Activated CD8-positive, alpha-beta memory T cell treated with anti-CD3 and anti-CD28 coated beads for 1 hour (primary cell): ENCODE measurements at places on chromosomes 4 and X.

DNA sequence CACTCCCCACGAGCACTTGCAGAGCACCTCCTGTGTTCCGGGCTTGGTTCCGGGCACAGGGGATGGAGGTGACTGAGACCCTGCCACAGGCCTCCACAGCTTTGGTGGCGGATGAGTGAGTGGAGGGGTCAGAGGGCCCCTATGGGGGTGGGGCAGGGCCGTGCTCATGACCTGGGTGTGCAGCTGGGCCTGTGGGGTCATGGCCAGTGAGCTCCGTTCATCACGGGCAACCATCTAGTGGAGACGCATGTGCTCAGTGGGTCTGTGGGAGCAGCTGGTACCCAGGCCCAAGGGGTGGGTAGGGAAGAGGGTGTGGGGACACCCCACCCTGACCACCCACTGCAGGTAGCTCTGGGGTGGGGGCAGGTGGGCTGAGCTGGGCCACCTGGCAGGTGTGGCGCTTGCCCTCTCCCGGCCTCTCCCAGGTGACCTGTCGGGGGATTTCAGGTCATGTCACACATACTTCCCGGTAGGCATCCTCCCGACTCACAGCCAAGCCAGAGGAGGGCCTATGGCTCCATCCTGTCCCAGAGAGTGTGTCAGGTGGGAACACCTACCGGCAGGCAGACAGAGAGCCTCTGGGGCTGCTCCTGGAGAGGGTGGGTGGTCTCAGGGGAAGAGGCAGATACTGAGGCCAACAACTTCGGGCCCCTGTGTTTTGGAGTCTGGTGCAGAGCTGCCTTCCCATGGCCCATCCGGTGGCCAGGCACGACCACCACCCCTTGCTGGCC, 3.6 kb downstream of the PSAPL1 start:
- DNase-seq, result no peak

- DNase-seq, result no peak
These were observed 14.7 kb downstream of the CNOT6L start for GRCh38 chr4:77804471-77804870.

DNA sequence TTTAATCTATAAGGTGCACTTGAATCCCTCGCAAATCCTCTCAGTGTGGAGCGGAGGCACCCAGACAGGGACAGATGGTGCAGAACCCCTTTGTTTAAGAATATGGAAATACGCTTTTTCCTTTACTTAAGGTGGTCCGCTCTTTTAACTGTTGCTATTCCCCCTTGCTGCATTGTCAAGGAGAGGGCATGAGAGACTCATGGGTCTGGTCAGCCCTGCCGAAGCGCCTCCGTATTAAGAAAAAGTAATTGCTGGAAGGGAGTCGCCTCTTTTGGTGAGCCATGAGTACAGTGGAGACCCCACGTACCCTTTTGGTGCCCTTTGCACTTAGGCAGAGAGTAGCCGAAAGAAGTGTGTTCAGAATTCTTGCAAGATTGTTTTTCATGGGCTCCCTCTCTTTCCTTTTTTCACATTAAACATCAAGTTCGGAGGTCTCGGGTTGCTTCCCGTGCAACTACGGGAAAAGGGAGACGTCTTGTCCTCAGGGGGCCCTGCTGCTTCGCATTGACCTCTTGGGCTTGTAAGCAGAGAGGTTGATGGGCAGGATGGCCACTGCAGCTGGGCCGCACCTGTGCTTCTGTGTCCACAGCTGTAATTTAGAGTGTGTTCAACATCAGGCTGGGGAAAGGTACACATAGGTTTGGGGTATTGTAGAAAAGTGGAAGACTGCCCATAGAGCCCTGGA, 109.6 kb downstream of the SPRY1 start:
- no peak for DNase-seq

- DNase-seq, result no peak
These were observed 34.2 kb upstream of the FAT1 start for GRCh38 chr4:186757696-186758355.

DNA sequence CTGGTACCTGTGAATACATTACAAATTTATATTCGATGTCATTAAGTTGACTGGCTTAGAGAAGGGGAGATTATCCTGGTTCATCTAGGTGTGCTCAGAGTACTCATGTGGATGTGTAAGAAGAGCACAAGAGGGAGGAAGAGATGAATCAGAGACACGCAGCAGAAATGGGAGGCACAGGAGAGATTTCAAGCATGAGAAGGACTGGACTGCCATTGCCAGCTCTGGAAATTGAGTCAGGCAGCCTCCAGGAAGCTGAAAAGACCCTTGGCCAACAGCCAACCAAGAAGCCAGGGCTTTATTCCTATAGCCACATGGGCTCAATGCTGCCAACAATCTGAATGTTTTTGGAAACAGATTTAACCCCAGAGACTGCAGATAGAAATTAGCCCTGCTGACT, 1390.0 kb downstream of the STIM2 start:
- DNase-seq, result no peak

DNA sequence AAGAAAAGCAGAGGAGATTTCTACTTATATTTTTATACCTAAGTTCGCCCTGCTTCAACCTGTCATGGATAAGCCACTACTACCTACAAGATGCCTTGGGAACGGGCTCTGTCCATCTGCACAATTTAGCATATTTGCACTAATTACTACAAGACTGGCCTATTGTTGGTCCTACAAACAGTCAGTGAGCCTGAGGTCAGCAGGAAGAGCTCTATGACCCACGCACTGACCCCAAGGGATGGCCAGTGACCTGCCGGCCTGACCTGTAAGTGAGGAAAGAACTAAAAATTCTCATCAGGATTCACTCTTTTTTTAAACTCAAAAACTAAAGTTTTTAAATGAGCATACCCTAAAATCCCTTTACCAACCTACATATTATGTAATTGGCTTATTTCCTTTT, 142.0 kb downstream of the COL25A1 start:
- no peak for DNase-seq

GRCh38 chr4:139282721-139283075, 2.7 kb upstream of the MGARP start:
- no peak for DNase-seq

DNA sequence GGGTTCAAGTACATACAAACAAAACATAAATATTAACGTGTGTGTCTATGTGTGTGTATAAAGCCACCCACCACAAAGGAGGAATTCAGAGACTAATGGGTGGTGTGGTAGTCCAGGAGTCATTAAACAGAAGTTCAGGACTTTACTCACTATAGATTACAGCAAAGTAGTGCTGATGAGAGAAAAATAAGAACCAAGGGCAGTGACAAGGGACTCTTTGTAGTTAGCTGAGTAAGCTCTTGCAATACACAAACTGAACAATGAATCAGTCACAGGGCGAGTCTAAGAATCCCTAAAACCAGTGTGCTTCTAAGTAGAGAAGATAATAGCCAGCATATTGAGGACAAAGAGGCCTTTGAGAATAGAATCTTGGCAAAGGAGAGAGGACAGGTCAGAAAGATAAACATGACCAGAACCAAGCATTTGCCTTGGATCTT, 232.4 kb downstream of the PPP3CA start:
- no peak for DNase-seq

GRCh38 chr4:4752576-4753401, 106.7 kb upstream of the MSX1 start:
- DNase-seq, result no peak

GRCh38 chrX:115226929-115227328, 7.0 kb downstream of the LRCH2 start:
- no peak for DNase-seq

DNA sequence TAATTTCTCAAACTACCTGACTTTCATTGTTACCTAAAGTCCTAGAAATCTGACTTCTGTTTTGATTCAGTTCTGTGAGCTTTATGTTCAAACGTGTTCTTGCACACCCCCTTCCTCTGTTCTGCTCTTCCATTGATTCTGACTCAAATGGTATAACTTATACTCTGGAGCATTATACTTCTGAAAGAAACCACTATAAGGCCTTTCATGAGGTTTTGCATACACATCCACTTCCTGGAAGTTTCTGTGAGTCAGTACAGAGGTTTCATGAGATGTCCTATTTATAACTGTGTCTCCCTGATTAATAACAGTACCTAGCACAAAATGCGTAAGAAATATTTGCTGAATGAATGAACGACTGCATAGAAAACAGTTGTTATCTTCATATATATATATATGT, 540.2 kb upstream of the CT83 start:
- DNase-seq, result no peak

GRCh38 chrX:9668537-9668936, 97.1 kb downstream of the GPR143 start:
- DNase-seq, result no peak

- no peak for DNase-seq
These were observed 45.1 kb downstream of the SUPT20HL2 start for GRCh38 chrX:24268786-24269185.
